ENCODE measurements at places on chromosomes 7 and 10. TPM values are rescaled to one million over a fixed set of nuclear protein-coding genes. Genes with fewer than 3 reads are reported as not detected.

- DNase-seq: no peak
Observed at GRCh38 chr7:55550841-55551537, 21.3 kb downstream of the VOPP1 start.

Gene DPYSL4
- polyA plus RNA-seq: not detected

DNA sequence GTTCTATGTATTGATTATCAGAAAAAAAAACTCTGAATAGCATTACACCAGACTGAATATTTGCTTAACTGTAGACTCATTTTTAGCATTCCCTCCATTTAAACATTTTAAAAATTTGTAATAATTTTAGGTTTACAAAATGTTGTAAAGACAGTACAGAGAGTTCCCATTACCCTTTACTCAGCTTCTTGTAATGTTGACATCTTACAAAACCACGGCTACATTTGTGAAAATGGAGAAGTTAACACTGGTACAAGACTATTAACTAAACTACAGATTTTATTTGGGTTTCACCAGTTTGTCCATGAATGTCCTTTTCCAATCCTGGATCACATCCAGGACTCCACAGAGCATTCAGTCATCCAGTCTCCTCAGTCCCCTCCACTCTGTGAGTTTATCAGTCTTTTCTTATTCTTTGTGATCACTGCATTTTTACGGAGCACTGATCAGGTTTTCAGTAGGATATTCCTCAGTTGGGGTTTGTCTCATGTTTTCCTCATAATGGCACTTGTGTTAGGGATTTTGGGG, 130.0 kb upstream of the EEPD1 start:
- no peak for DNase-seq

Gene AKR1D1
- not detected for polyA plus RNA-seq

- DNase-seq: no peak
Observed at GRCh38 chr7:44966731-44967538, 11.9 kb downstream of the MYO1G start.

DNA sequence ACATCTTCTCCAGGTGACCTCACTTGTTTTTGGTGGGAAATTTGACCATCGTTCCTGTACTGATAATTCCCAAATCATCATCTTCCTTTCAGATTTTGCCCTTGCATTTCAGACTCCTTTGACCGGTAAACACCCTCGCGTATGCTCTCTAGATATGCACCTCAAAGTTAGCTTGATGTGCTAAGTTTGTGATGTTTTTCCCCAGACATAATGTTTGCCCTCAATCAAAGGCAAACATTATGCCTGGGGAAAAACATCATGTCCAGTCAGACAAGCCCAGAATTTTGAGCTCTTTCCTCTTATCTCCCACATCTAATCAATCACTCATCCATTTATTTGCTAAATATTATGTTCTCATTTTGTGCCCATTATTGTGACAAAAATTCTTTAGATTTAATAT, 26.2 kb downstream of the CCSER2 start:
- no peak for DNase-seq

Gene FFAR4
- 0.11 TPM for polyA plus RNA-seq

Measured in kidney (tissue), 22 donors.